ENCODE measurements at places on chromosomes 4 and X.

- DNase-seq: no peak
Measured at GRCh38 chr4:67556436-67556835, 2.1 kb upstream of the STAP1 start.

- DNase-seq: peak; percentile 35
Measured at GRCh38 chrX:40646489-40647306, 663 bp downstream of the CXorf38 start.

DNA sequence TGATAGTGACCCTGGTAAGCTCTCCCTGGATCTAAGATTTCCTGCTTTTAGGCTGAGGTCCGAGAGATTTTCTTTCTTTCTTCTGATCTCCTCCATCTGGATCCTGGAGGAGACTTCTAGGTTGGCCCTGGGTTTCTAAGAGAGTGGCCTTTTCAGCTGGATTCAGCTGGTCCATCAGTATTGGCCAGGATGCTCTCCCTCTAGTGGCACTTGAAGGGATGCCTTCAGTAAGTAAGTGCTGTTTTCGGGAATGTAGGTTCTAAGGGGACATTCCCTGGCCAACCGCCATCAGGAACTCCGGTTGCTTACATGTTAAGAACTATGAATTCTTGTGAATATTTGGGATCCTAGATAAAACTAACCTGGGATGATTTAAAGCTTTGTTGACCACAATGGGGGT, 56.9 kb downstream of the SERTM2 start:
- DNase-seq: peak; percentile 65

GRCh38 chr4:47462799-47463234, 685 bp downstream of the COMMD8 start:
- no peak for DNase-seq

GRCh38 chrX:155767876-155768769, 113.0 kb upstream of the VAMP7 start:
- DNase-seq: no peak

Measured in HEK293T (cell line).